Lower lobe of right lung (tissue), 2 donors: ENCODE measurements at places on chromosomes 11 and 22.

- DNase-seq, result peak; percentile 70
Observed at GRCh38 chr11:61587541-61587941, 6.7 kb upstream of the SYT7 start.

- no peak for DNase-seq
Observed at GRCh38 chr22:29872144-29872893, 10.7 kb upstream of the MTMR3 start.

DNA sequence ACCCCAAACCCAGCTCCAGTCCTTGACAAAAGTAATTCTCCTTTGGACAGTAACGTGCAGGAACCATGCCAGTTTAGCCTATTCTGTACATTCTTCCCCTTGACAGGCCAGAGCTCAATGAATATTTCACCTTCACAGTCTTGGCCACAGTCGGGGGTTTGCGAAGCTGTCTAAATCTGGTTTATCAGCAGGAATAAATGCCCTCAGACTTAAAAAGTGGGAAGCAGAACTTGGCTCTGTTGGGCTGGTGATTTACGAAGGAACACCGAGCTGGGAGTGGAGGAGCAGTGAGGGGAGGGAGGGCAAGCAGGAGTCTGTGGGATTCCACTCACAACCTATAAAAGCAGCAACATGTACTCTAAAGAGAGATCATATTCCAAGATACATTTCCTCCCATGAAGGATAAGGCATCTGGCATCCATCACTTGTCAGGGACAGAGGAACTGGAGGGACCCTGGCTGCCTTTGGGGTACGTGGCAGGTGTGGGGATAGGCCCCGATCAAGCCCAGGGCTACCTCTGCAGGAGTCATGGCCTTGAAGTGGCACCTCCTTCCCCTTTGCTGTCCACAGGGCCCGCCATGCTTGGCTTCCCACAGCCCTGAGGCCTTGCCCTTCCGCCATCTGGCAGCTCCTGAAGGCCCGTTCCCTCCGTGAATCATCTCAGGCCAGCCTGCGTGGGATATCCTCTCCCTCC, 154.3 kb downstream of the ADAMTS15 start:
- no peak for DNase-seq

- DNase-seq, result no peak
Observed at GRCh38 chr11:100825626-100826025, 138.5 kb downstream of the ARHGAP42 start.

- no peak for DNase-seq
Observed at GRCh38 chr11:43832536-43832935, 48.1 kb upstream of the ALKBH3 start.

DNA sequence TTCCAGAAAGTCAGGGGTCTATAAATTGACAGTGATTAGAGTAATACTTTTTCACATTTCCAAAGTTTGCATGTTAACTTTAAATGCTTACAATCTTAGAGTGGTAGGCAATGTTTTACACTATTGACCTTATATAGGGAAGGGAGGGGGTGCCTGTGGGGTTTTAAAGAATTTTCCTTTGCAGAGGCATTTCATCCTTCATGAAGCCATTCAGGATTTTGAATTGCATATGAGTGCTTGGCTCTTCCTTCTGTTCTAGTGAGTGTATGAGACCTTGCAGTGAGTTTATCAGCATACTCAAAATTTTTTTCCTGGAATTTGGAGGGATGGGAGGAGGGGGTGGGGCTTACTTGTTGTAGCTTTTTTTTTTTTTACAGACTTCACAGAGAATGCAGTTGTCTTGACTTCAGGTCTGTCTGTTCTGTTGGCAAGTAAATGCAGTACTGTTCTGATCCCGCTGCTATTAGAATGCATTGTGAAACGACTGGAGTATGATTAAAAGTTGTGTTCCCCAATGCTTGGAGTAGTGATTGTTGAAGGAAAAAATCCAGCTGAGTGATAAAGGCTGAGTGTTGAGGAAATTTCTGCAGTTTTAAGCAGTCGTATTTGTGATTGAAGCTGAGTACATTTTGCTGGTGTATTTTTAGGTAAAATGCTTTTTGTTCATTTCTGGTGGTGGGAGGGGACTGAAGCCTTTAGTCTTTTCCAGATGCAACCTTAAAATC, 5.3 kb downstream of the MALAT1 start:
- no peak for DNase-seq

DNA sequence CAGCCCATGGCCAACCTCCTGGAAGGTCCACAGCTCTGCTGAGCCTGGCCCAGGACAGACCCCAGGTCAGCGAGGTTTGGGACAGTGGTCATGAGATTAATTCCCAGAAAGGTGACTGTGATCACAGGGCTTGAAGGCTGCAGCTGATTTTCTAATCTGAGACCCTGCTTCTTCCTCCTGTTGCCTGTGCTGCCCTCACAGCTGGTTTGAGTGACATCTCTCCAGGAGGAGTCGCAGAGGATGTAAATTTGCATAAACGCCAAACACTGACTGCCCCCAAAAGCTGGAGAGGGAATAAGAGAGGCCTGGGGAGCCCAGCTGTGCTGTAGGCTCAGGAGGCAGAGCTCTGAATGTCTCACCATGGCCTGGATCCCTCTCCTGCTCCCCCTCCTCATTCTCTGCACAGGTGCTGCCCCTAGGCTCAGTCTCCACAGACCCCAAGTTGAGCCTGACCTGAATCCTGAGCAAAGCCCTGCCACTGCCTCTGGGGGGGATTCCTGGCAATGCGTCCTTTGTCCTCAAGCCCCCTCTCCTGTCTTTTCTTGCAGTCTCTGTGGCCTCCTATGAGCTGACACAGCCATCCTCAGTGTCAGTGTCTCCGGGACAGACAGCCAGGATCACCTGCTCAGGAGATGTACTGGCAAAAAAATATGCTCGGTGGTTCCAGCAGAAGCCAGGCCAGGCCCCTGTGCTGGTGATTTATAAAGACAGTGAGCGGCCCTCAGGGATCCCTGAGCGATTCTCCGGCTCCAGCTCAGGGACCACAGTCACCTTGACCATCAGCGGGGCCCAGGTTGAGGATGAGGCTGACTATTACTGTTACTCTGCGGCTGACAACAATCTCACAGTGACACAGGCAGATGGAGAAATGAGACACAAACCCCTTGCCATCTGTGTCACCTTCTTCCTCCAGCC, 23.8 kb downstream of the GGTLC2 start:
- DNase-seq, result no peak

DNA sequence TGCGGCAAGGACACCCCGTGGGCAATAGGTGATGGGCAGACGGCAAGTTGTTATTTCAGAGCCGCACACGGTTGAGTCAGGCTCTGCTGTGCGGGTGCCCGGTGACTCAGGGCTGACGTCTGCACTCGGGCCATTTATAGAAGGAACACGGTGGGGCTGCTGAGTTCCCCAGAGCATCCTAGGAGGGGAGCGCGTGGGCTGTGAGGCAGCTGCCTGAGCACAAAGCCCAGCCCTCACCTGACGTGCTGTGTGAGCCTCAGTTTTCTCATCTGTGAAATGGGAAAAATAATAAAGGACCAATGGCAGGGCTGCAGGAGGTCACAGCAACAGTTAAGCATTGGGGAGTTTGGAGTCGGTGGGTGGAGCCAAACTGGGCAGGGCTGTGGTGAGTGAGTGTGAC, 11.3 kb upstream of the RHOD start:
- DNase-seq, result no peak

GRCh38 chr11:42047637-42048555, 588.4 kb upstream of the LRRC4C start:
- no peak for DNase-seq

GRCh38 chr11:69904161-69904973, 85.2 kb upstream of the FGF3 start:
- no peak for DNase-seq

DNA sequence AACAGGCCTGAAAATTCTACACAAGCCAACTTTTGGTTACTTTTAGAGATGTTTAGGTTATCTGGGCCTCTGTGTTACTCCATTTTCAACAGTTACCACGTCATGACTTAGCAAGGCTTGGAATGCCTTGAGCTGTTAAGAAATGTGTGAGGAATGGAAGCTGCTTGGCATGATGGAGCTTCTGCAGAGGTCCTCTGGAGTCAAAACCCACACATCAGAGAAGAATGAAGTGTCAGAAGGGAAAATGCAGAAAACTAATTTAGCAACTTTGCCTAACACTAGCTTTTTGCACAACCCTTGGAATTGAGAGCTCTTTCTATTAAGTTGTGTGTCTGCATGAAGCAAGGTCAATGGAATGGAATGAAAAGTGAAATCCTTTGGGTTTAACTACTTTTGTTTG, 27.4 kb downstream of the FAT3 start:
- DNase-seq, result no peak

DNA sequence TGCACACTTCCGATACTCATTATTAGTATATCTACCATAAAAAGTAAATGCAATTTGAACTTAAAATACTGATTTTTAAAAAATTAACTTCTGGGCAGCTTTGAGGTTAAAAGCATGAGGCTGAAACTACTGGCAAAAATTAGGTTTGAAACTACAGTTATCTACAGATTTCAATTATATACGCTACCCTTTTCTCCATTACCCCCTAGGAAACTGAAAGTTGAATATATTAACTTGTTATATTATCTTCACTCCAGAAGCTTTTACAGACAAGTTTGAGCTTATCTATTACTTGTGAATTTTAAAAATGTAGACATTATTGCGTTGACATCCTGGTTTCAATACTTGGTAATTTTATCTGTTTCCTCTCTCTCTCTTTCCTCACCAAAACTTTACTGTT, 96.7 kb upstream of the DDI1 start:
- no peak for DNase-seq

DNA sequence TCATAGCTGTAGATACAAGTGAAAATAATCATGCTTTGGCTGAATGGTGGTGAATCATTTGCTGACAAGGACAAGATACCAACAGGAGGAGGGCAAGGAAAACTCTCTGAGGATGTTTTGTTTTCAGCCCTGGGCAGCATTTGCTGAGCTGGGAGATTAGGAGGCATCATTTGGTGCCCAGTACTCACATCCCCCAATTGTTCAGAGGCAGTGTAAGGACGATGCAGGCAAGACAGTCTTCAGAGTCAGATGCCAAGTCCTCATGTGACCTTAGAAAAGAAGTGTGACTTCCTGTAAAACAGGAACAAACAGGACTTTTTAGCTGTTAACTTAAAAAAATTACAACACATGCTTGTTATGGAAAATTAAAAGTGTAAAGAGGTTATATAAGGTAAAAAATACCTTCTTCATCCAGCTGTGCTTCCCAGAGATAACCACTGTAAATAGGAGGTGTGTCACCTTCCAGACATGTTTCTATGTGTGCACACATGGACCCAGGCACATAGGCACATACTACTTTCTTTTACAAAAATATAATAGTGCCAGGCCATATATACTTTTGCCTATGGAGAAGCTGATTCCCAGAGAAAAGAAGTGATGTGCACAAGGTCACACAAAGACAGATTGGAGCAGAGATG, 18.0 kb downstream of the CNTF start:
- no peak for DNase-seq

DNA sequence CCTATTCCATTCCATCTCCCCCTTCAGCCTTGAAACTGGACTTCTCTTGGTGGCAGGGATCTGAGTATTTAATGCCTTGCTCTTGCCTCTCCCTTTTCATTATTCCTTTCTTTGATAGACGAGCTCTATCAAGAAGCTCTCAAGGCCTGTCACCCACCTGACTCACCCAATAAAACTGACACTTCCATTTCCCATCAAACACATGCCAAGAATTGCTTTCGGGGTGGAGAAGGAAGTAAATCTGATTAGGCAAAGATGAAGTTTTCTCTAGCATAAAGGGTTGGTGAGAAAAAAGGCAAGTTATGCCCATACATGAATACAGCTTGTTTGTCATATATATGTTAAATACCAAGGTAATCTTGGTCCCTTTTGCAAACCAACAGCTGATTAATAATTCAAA, 34.9 kb upstream of the MYEOV start:
- DNase-seq, result no peak

DNA sequence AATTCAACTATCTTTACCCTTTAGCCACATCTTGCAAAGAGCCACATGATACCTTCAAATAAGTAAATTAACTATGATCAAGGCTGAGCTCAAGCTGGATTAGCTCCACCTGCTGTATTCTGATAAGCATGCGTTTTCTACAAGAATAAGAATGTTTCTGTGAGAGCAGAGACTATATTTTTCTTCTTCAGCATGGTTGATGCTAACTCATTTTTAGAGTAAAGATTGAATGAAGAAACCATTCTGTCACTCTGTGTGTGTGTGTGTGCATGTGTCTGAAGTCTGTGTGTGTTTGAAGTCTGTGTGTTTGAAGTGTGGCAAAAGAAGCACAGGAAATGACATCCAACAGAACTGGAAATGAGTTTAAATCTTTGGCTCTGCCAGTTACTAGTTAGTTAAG, 12.0 kb upstream of the LAYN start:
- no peak for DNase-seq

DNA sequence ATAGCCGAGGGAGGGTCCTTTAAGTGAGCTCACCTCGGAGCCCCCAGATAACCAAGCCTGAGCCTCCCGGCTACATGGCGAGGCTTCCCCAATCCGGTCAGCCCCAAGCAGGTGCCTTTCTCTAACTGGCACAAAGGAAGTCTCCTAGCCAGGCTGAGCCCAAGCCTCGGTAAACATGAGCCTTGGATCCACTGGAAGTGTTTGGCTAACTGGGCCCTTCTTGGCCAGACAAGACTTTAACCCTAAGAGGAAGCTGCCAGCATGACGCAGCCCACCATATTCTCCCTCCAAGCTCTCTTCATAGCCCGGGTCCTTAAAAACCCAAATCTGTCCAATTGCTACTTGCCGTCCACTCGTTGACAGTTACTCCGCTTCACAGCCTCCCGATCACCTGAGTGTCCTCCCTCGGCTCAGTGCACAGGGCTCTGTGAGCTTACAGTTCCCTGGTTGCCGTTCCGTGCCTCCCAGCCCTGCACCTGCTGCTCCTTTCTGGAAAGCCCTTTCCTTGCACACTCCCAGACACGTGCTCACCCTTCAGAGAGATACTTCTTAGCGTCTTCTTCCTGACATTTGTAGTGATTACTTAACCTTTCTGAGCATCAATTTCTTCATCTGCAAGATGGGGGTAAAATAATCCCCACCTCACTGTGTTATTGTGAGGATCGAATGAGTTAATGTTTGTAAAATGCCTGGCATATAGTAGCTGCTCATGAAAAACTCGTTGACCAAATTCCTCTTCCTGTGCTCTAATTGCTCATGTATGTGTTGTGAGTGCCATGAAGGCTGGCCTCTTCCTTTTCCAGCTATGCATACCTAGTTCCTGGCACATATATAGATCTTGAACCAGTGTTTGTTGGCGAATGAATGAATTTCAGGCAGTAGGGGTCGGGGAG, 25.6 kb downstream of the TXN2 start:
- DNase-seq, result no peak

DNA sequence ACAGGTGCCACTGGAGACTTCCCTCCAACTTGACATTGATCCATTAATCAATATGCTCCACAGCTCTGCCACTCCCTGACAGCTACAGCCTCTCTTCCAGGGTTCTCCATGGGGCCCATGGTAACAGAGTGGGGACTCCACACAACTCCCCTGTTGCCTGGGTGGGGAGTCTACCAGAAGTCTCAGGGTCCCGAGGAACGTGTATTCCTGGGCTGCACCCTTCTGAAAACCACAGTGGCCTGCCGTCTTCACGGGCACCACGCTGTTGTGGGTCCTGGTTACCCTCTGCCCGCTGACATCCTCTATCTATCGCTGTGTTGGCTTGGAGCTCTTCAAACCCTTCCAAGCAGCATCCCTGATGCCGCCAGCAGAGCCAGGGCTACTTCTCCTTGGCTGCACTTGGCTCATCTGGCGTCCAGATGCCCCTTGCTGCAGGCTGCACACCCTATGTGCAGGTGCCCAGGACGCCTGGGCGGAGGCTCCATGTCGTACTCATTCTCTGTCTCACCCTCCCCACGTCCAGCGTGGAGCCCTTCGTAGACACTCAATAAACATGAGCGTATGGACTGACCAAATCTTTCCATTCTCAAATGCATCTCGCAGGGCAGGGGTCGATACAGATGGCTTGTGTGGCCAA, 1341.8 kb downstream of the TBC1D22A start:
- no peak for DNase-seq
